Activated naive CD4-positive, alpha-beta T cell treated with anti-CD3 and anti-CD28 coated beads, Interleukin-2, amount 50 U/mL, for 72 hours (primary cell): ENCODE measurements at places on chromosomes 3 and 15. TPM values are rescaled to one million over a fixed set of nuclear protein-coding genes. Genes with fewer than 3 reads are reported as not detected.

DNA sequence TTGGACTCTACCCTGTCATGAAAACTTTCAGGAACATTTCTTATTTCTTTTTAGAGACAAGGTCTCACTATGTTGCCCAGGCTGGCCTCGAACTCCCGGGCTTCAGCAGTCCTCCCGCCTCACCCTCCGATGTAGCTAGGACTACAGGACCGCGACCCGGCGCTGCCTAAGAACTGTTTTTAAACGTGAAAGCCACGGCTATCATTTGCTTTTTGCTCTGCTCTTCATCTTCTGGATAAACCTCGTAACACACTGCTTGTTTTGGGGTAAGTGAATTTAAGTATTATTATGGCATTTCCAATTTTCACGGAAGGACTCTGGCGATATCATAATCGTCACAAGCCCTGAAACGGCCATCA is 14.3 kb upstream of the CCNL1 start:
- no peak for DNase-seq

COL8A1 gene
- not detected for total RNA-seq

DNA sequence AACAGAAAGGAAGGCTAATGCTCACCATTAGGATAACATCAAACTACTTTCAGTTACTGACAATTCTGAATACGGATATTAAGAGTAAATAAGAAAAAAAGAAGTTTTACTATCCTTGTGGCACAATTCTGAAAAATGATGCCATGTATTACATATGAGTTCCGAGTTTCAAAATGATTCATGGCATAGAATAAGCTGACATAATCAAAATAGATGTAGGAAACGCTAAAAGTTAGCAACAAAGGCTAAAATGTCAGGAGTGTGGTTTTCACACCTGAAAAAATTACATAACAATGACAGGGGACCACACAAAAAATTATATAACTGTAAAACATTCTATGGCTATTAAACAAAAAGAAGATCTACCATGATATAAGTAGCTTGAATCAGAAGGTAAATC is 1131.9 kb downstream of the OTOL1 start:
- DNase-seq = no peak

BCHE gene
- total RNA-seq = not detected

VGLL3 gene
- total RNA-seq = not detected

DNA sequence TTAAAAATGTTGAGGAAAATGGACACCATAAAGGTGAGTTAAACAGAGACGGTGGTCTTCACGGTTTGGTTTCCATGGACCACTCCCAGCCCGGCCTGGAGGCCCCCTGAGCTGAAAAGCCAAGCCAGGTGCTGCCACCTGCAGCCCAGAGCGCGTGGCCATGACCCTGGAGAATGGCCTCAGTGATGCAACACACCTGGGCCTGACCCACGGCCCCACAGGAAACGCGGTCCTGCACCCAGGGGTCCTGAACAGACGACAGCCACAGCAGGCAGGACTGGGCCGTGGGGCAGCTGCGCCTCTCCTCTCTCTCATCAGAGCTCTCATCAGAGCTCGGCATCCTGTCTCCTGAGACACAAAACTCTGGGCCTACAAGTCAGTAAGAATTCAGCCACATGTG is 64.1 kb downstream of the NIPA2 start:
- no peak for DNase-seq

CSPG5 gene
- 0.16 TPM for total RNA-seq

- no peak for DNase-seq
Measured at GRCh38 chr3:143529018-143529478, 319.2 kb downstream of the SLC9A9 start.

GHSR gene
- not detected for total RNA-seq

TTLL13 gene
- 1.0 TPM for total RNA-seq

DNA sequence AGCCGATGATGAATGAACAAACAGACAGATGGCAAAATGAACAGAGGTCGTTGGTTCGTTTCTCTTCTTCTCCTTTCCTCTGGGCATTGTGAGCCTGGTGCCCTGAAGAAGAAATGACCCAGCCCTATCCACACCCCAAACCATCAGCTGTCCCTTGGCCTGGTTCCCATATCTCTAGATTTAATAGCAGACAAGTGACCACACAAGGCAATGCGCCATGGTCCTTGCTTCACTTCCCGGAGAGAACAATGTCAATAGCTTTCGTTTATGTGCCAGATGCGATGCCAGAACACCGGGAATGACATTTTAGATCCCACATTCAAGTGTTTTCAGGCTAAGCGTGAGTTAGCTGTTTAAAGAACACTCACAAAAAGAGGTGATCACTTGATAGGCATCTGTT is 17.7 kb downstream of the POC1A start:
- DNase-seq = no peak

- DNase-seq = peak; percentile 87
Measured at GRCh38 chr15:70763120-70763949, at the start of gene UACA. Gene UACA, minus strand, starts transcription at chr15:70763558. Its CDS starts 151 bp downstream, at chr15:70763407.

ARHGEF26 gene
- not detected for total RNA-seq

DNA sequence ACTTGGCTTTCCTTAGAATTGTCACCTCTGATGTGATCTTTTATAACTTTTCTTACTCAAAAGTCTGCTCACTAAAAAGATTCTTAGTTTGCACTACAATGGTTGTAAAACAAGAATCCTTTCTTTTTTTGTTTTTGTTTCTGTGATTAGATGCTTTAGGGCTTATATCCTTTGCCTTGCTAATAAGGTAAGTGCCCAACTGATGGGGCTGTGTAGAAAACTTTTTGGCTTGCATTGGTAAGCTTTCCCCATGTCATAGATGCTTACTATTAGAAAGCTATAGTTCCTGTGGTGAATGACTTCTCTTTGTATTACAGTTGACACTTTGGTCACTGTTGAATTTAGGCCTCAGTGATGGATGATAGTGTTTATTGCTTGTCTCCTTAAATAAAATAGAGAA is 5.1 kb downstream of the ABHD5 start:
- no peak for DNase-seq

- DNase-seq = no peak
Measured at GRCh38 chr3:183027276-183027675, 46.9 kb upstream of the DCUN1D1 start.

CTXN2 gene
- not detected for total RNA-seq

- DNase-seq = no peak
Measured at GRCh38 chr15:93118904-93119303, 29.9 kb upstream of the RGMA start.

GRCh38 chr3:19960696-19961095 is 13.8 kb downstream of the RAB5A start:
- no peak for DNase-seq

DNA sequence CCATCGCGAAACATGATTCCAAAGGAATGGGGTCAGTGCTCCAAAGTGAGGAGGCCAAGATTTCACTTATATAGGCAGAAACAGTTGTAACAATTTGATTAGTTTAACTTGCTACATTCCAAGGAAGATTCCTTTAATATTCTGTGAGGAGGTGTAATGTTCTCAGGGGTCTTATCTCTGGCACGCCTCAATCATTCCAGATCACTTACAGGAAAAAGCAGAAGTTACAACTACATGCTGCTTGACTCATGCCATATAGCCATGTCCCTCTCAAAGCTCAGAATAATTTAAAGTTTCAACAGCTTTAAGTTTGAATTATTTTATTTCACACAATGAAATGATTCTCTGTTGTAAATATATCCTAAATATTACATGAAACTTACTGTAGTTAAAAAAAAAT is 3.5 kb upstream of the FYTTD1 start:
- no peak for DNase-seq

DNA sequence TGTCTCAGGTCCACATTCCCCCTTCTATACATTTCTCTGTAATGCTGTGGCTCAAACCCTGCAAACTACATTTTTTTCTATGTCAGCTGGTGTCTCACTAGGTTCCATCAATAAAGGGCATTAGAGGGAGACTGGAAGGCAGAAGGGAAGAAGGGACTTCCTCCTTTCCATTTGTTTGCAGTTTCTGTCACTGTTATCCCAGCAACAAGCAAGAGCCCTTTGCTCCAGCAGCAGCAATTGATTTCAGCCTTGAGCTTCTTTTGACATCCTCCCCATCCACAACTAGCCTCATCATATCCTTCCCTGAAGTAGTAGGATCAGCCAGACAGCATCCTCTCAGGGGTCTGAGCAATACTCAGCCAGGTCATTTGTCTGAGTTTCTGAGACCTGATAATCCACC is 5.3 kb upstream of the NCK1 start:
- no peak for DNase-seq

DNA sequence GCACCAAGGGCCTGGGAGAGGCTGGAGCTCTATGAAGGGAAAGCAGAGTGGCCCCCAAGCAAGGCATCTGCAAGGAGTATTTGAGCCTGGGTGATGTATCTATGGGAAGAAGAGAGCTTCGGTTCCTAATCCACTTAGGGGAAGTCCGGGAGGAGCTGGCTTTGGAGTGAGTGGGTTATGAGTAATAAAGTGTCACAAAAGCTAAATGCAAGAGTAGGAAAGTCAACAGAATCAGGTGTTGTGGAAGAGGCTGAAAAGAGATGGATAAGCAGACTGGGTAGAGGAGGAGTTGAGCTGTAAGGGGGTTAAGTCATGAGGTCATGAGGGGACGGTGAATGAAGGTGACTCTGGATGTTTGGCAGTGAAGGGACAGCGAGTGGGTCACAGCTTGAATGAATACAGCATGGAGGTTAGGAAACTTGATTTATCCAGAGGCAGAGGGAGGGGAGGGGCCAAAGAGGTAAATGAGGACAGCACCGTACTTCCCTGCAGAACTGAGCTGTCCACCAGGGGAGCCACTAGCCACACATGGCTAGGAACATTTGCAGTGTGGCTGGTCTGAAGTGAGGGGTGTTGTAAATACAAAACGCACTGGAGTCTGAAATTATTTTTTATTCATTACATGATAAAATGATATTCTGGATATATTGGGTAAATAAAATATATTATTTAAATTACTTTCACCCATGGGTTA is 83.3 kb downstream of the ADCY5 start:
- DNase-seq = no peak

TOP2B gene
- 125 TPM for total RNA-seq

DNA sequence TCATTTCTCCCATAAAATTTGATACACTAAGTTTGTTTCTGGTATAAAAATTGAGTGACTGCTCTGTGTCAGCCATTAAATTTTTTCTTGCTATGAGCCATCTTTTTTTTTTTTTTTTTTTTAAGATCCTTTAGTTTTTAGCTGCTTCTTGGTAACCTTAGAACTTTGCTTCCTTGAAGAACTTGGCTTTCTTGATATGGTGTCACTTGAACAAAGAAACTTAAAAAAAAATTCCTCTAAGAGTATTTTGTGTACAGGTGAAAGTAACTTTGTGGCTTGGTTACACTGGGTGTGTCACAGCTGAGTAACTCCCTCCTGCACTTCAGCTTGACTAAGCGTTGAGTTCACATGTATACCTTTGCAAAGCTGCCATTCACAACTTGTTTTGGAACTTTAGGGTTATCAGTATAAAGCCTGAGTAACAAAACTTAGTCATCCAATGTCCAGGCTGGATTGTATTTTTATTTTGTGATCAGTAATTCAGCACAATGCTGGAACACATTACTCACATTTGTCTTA is 6.5 kb downstream of the CHD2 start:
- DNase-seq = peak; percentile 45

- no peak for DNase-seq
Measured at GRCh38 chr15:38843736-38844590, 279.3 kb upstream of the RASGRP1 start.

DNA sequence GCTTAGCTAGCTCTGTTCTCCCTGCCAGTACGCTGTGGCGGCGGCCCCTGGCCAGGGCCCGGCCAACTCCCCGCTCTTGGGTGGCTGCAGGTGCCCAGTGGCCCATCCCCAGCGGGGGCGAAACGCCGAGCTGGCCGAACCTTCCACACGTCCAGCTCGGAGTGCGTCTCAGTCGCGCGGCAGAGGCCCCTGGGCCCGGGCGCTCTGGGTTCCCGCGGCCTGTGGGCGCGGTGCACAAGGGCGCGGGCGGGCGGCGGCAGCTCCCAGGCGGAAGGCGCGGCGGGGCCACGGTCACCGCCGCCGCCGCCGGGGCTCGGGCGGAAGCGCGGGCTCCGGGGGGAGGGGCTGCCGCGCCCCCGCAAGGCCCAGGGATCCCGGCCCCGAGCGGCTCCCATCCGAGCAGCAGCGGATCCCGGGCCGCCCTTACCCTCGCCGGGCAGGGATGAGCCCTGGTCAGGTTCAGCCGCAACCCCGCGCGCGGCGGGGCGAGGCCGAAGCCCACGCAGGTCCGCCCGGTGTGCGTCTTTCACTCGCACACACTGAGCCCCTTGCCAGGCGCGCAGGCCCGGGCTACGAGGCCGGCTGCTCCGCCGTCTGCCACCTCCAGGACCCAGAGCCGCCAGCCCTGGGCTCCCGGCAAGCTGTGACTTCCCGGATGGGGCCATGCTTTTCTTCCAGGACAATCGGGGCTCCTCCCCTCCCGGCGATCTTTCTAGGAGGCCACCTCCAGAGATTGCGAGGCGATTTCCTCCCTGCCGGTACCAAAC is 54.2 kb downstream of the CCDC54 start:
- DNase-seq = peak; percentile 53

- DNase-seq = no peak
Measured at GRCh38 chr15:31585240-31585639, 258.6 kb downstream of the KLF13 start.

GRCh38 chr3:113194823-113195401 is 16.4 kb upstream of the BOC start:
- DNase-seq = no peak
